ENCODE measurements at places on chromosomes 16 and 17.

GRCh38 chr17:59688496-59688895 is 18.7 kb downstream of the PTRH2 start:
- no peak for DNase-seq

- DNase-seq, result no peak
Measured at GRCh38 chr16:86584071-86584685, 5.8 kb downstream of the FOXL1 start.

DNA sequence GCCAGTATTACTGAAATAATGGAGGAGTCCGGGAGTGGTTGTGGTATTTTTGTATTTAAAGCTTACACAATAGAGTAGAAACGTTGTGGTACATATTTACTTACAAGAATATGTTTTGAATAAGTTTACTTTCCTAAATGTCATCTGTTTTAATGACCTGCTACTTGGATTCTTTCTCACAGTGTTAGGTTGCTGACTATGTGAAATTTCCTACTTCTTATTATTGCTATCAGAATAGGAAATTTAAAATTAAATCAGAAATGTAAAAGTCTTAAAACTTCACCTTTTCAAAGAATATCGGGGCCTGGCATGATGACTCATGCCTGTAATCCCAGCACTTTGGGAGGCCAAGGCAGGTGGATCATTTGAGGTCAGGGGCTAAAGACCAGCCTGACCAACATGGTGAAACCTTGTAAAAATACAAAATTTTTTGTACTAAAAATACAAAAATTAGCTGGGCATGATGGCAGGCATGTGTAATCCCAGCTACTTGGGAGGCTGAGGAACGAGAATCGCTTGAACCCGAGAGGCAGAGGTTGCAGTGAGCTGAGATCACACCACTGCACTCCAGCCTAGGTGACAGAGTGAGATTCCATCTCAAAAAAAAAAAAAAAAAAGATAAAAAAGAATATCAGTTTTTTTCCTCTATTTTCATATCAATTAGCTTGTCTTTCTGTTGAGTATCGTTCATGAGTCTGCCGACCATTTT is 77.8 kb downstream of the VMP1 start:
- DNase-seq, result no peak

GRCh38 chr17:74353446-74354060 is 8.1 kb downstream of the BTBD17 start:
- no peak for DNase-seq

DNA sequence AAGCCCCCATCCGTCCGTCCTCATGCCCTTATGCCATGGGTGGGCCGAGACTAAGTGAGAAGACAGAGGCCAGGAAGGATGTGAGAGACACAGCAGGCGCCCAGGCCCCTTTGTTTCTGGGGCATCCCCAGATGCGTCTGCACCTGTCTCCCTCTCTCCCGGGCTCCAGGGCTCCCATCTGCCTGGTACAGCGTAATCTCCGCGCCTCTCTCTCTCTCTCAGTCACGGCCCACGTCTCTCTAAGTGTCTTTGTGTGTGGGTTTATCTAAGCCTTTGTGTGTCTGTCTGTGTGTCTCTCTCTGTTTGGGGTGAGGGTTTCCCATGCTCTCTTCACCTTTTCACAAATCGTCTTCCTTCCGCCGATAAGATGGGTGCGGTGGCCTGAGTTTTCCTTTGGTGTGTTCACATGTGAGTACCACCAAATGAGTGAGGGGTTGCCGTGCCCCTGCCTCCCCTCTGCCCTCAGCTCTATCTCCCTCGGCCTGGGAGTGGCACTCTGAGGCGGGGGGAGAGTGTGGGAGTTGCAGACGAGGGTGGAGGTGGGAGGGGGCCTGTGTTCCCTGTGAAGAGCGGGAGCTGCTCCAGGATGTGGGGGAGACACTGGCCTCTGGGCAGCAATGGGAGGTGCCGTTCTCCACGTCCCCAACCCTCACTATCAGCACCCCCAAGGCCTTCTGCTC is 25.8 kb upstream of the ABCC3 start:
- DNase-seq, result no peak

DNA sequence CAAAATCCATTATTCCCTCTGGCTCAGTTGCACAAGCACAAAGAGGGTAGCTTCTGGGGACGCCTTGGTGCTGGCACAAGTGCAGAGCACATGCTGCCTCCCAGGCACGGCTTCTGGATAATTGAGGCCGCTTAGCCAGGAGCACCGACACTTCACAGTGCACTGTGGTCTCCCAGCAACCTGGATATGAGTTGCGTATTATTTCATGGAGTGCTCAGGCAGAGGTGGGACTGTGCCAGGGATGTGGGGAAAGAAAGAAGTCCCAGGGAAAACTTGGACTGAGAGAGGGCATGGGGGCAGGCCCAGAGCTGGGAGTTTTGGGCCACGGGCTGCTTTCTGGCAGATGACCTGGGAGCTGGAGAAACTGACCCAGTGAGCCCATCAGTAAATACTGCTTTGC is 37.5 kb downstream of the MPRIP start:
- no peak for DNase-seq

DNA sequence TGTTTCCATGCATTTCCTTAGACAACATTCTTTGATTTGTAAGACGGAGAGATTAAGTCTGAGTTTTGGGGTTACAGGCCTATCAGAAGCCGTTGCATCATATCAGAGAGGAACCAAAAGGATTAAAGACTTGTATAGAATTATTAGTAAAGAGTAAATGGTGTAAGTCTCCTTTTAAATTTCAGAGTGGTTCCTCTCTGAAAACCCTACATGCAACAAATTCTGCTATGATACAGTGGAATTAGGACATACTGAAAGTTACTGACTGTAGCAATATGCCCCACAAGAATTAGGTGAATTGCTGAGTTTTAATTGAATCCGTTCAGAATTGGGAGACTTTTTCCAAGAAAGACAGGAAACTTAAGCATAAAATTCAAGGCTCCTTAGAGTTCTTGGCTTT is 221.6 kb downstream of the FTO start:
- DNase-seq, result no peak

DNA sequence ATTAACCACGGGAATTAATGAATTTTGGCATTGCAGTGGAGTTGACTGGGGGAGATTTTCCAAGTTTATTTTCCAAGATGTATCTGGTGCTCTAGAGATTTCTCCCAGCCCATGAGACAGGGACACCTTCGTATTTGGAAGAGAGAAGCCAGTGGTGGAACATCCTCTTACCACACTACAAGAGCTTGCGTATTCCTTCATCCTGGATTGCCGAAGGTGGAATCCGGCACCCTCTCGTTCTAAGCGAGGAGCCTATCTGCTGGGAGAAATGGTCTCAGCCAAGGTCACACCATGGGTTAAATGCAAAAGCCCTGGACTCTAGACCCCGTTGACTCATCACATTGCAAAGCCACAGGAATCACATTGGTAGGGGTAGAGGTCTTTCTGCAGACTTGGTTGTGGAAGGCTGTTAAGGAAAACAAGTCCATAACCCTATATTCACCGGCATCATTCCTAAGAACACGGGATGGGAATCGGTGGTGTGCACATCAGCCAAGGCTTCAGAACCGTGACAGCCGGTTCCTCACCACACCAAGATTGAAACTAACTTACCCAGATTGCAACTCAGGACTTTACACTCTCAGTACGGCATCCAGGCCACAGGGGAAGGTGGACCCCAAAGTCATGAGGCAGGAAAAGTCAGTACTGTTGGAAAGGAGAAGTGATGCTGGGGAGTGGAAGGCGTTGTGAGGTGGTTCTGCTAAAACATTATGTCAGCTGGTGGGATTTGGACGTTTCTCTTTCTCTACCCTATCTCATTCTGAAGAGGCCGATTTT is 259.8 kb downstream of the CPPED1 start:
- no peak for DNase-seq

DNA sequence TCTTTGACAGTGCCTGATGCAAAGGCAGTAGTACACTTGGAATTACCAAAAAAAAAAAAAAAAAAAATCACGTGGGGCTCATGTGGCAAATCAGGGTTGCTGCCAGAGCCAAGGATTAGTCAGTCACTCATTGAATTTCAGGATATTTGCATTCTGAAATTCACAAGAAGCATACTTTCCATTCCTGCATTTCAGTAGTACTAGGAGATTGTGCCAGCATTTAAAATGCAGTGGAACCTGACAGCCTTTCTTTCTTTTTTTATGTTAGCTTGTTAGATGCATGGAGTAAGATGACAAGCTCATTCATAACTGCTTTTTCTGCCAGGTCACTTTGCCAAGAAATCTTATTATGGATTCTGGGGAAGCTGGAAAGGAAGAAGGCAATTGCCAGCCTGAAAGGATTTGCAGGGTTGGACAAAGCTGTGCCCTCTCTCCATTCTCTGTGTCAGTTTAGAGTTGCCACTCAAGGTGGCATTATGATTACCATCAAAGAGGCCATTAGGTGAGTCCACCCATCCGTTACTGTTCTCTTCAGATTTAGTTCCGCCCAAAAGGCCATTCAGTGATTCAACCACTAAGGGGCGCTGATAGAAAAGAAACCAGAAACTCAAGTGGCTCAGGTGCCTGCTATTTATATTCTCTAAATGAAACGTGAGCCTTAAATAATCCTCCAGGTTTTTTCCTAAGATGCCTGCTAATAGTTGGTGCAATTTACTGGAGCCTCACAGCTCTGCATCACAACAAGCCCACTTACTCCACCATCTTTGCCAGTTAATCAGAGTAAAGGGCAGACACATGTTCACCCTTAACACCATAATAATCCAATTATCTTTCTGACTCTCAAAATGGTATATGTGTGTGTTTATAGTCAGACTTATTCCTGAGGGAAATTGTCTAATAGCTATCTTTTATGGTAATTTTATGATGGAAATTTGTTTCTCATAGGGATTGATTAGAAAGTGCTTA is 59.0 kb downstream of the TANGO6 start:
- DNase-seq, result no peak

- no peak for DNase-seq
Measured at GRCh38 chr16:27650073-27650701, 100.2 kb downstream of the KATNIP start.

- no peak for DNase-seq
Measured at GRCh38 chr16:58503166-58503862, 3.4 kb downstream of the NDRG4 start.

- no peak for DNase-seq
Measured at GRCh38 chr17:30212750-30213149, 22.7 kb downstream of the SLC6A4 start.

GRCh38 chr17:79024901-79025737 is 1.1 kb downstream of the C1QTNF1 start:
- DNase-seq, result no peak

DNA sequence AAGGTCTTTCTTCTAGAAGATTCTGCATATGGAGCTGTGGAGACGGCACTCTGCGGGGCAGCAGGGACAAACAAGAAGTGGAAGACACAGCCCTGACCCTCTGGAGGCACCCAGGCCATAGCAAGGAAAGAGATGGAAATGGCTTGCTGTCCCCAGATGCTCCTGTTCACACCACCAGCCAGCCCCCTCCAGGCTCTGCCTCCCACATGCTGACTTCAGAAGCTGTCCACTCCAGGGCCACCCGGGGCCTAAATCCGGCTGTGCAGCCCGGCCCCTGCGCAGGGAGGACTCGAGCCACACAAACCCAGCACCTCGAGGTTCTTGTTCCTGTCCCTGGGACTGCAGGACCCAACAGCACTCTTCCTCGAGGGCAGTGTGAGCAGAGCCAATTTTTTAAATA is 16.6 kb downstream of the RBFOX3 start:
- no peak for DNase-seq

DNA sequence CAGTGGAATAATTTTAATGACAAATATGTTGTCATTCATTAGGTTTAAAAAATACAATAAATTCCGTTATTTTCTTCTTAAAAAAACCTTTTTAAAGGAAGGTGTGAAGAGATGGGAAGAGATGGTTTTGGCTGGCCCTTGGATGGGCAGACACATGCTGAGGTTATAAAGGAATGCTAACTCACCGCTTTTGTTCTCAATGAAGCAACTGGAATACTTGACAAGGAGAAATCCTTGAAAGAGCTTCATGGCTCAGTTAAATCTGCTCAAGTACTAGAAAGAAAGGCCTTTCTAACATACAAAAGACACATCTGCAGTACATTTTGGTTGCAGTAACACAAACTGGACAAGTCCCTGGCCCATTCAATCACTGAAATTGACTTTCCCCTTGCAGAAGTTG is 158.3 kb upstream of the KCNJ16 start:
- DNase-seq, result no peak

GRCh38 chr16:51670527-51670926 is 519.5 kb upstream of the SALL1 start:
- DNase-seq, result no peak

DNA sequence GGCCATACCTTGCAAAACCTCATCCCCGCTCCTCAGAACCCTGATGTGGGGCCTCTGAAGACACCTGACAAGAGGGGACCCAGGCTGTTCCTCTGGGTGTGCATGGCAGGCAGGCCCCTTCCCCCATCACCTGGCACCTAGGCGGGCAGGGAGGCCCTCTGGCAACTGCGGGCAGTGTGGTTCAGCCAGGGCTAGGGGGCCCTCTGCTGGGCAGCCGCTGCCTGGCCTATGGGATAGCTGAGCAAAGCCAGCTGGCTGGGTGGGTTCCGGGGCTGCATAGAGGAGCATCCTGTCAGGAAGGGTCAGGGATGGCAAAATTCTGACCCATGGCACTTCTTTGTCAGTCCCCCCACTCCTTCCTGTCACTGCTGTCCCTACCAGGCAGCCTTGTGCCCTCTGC is 228.7 kb upstream of the ASIC2 start:
- peak; percentile 2 for DNase-seq

- DNase-seq, result no peak
Measured at GRCh38 chr17:28755486-28755885, 11.7 kb downstream of the TRAF4 start.

- DNase-seq, result peak; percentile 32
Measured at GRCh38 chr16:57277586-57277985, 6.9 kb downstream of the PLLP start.

- DNase-seq, result no peak
Measured at GRCh38 chr17:56929362-56929969, 15.6 kb upstream of the TRIM25 start.

DNA sequence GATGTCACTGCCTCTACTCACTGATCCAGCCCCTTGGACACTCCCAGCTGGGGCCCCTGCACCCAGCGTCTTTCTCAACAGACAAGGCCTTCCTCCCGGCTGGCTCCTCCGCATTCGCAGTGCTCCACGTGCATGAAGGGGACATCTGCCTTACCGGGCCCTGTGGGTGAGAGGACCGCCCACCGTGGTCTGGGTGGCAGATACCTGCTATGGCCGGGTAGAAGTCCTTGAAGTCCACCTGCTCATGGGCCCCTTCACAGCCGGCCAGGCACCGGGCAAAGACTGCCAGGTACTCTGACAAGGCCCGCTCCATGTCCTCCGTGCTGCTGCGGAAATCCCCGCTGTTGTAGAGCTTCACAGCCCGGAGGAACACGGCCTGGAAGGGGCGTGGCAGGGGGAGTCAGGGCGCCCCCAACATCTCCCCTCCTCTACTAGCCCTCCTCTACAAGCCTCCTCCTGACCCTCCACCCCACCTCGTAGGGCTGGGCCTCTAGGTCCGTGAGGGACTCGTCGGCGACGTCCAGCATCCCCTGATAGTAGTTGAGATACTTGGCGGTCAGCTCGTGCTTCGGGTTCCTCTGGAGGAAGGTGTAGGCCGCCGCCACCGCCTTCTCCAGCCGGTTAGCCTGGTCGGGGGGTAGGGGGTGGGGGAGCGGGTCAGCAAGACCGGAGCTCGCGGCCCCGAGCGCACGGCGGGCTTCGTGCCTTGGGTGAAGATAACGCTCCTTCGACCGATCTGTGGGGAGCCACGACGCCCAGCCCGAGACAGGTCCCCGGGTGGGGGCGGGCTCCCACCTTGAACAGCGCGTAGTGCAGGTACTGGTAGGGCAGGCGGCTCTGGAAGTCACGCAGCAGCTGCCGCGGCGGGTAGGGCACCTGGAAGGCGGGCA is 845 bp downstream of the P3H4 start:
- DNase-seq, result no peak

GRCh38 chr17:17355426-17355825 is 52.3 kb downstream of the NT5M start:
- no peak for DNase-seq
